Trophoblast cell (in vitro differentiated cells and primary cell): ENCODE measurements at places on chromosomes 7 and 10.

DNA sequence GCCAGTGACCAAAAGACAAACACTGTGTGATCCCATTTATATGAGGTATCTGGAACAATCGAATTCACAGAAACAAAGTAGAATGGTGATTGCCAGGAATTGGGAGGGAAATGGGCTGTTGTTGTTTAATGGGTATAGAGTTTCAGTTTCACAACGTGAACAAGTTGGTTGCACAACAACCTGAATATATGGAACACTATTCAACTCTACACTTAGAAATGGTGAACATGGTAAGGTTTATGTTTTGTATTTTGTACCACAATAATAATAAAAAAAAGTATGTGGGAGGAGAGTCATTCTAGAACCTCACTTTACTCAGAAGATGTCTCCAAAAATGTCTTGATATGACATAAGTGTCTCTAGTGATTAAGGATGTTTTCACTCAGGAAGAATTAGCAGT lies 85.2 kb upstream of the SGCE start:
- DNase-seq = no peak

DNA sequence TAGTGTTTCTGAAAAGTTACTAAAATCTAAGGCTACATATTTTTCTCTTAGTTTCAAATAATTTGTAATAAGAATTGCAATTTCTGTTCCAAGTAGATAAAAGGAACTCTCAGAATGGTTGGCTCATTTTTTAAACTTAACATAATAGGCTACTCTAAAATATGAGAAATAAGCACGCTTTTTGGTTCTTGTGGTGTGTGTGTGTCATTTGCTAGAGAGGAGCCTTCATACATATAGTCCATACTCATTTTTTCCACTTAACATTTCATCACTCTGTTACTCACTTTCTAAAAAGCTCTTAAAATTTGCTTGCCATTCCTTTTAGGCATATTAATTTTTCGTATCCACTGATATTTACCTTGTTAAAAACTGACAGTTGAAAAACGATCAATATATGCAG lies 74.0 kb upstream of the VWDE start:
- no peak for DNase-seq

DNA sequence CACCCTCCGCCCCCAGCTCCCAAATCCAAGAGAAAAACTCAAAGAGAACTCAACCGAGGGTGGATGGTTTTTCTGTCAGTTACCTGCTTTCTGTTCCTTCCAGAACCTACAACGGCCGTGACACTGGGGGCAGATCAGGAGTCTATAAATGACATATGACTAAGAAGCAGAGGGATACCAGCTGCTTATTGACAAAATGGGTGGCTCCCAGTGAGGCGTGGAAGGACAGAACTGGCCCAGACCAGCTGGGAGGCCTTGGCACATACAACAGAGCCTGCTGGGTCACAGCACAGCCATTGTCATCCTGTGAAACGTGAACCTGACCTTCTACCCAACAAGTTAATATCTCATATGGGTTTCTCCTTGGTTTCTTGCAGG lies 84.3 kb upstream of the ADRB1 start:
- DNase-seq = no peak

DNA sequence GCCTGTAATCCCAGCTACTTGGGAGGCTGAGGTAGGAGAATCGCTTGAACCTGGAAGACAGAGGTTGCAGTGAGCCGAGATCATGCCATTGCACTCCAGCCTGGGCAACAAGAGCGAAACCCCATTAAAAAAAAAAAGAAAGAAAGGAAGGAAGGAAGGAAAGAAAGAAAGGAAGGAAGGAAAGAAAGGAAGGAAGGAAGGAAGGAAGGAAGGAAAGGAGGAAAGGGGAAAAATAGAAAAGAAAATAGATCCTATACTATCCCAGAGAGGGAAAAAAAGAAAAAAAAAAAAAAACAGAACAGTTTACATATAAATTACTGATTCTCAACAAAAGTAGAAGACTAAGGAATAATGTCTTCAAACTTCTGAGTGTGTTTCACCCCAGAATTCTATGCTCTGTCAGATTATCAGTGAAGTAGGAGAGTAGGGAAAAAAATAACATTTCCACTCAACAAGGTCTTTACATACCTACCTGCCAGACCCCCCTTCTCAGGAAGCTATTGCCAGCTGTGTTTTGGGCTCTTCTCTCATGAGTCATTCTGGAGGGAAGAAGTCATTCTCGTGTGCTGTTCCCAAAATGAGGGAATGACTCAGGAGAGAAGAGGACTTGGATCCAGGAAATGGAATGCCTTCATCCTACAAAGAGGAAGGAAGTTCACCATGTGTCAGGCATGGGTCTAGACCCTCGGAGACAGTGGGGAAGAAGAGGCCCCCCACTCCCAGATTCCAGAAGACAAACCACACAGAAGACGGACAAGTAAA lies 20.9 kb downstream of the RGS10 start:
- peak; percentile 64 for DNase-seq

GRCh38 chr10:60203993-60204618 lies 185.6 kb downstream of the ANK3 start:
- DNase-seq = peak; percentile 73

DNA sequence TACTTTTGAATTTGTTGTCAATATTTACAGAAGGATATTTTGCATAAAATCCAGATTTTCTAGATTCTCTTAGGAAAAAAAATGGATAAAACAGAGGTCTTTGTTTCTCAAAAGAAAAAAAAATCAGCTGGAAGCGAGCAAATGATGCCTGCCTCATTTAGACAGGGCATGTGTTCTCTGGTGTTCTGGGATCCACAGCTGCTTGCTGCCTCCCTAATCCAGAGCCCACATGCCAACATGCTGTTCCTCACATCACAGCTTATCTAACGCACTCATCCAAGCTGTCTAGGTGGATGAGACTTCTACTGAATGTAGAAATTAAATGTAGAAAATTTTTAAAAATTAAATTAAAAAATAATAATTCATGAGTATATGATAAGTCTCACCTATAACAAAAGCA lies 630.1 kb downstream of the SORCS1 start:
- DNase-seq = no peak

GRCh38 chr7:122544463-122544862 lies 154.5 kb downstream of the RNF133 start:
- no peak for DNase-seq

- DNase-seq = no peak
Observed at GRCh38 chr7:156511426-156511825, 129.1 kb upstream of the RNF32 start.

DNA sequence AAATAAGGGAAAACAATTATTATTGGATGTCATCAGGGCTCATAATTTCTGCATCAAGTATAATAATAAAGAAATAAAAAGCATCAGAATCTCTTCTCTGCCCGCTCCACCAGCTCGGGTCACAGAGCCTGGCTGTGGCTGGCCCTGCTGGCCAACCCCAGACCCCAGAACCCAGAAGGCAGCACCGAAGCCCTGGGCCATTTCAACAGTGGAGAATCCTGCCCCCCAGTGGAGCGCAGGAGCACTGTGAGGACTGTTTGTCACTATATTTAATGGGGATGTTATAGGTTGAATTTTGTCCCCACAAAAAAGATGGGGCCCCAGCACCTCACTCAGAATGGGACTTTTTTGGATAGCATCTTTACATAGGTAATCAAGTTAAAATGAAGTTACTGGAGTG lies 27.3 kb downstream of the DENND11 start:
- no peak for DNase-seq

DNA sequence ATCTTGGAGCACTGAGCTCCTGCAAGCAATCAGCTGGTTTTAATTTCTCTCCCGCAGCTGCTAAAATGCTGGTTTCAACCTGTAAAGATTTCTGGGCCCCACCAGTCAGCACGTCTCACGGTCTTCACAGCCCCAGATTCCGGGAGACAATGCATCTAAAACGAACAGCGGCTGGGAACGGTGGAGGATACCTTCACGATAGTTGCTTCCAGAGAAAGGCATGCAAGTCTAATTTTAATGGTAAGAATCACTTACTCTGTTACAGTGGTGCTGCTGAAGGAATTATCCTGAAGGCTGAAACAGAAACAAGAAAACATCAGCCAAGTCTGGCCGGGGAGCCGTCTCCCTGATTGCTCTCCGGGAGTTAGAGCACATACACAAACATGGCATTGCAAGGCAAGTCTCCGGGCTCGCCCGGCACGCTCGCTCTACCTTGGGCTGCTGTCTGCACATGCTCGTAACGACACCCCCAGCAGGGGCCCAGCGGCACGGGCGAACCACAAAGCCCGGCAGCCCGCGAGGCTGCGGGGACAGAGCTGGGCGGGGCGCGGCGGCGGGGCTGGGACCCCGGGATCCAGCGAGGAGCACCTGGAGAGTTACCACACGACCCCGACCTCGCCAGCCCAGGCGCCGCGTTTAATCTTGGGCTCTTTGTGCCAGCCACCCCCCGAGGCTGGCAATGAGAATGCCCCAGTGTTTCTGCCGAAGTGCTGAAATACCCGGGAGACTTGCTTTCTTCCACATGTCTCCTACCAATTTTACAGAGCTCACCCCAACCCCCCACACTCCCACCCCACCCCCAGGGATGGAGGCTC lies at the start of gene FAM13C:
Gene FAM13C, minus strand, starts transcription at position 406 of the 815 bp plus-strand sequence. Its CDS starts 89 bp downstream, at position 317.
- DNase-seq = peak; percentile 59

- DNase-seq = no peak
Observed at GRCh38 chr10:50832171-50832751, 53.2 kb downstream of the A1CF start.

GRCh38 chr10:32077896-32078485 lies 21.8 kb upstream of the KIF5B start:
- DNase-seq = peak; percentile 72

DNA sequence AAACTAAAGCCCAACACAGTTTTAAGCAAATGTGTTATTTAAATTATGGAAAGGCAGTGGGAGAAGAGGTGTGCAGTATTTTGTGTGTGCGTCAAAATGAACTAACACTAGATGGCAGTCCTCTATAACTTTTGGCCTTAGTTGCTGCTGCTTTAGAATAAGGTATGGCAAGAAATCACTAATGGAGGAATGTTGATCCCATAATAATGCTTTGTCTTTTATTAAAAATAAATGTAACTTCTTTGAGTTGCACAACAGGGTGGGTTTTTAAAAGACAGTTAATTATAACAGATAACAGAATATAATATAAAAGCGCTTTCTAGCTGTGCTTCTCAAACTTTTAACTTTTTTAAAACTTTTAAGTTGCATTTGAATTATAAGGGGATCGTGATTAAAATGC lies 56.4 kb downstream of the BBS9 start:
- DNase-seq = peak; percentile 73

- no peak for DNase-seq
Observed at GRCh38 chr10:27947540-27947939, 51.3 kb downstream of the ODAD2 start.

DNA sequence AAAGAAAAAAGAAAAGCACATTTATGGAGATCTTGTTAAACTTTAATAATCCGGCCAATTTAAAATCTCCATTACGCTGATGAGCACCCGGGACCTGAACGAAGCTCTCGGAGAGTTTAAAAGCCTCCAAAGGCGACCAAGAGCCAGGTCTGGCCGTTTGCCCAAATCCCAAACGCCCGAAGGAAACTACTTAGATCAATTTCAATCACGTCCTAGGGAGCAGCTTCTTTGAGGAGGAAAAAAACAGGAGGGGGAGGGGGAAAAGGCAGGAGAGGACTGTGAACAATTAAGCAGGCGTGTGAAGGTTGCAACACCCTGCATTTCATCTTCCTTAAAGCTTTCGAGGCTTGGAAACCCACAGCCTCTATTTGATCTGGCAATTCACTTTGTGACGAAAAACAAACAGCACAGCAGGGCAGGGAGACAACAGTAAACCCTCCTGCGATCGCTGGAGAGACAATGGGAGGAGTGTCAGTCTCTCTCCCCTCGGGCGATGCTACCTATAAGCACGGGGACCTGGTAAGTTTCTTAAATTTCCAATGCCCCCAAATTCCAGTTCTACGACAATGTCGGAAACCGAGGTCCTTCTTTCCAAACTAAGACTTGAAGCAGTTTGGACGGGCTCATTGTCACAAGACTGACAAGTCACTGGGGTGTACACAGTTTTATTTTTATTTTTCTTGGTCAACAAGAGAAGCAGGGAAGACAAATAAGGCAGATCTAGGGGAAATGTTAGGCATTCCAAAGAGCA lies 1.2 kb downstream of the KLF6 start:
- DNase-seq = peak; percentile 79

DNA sequence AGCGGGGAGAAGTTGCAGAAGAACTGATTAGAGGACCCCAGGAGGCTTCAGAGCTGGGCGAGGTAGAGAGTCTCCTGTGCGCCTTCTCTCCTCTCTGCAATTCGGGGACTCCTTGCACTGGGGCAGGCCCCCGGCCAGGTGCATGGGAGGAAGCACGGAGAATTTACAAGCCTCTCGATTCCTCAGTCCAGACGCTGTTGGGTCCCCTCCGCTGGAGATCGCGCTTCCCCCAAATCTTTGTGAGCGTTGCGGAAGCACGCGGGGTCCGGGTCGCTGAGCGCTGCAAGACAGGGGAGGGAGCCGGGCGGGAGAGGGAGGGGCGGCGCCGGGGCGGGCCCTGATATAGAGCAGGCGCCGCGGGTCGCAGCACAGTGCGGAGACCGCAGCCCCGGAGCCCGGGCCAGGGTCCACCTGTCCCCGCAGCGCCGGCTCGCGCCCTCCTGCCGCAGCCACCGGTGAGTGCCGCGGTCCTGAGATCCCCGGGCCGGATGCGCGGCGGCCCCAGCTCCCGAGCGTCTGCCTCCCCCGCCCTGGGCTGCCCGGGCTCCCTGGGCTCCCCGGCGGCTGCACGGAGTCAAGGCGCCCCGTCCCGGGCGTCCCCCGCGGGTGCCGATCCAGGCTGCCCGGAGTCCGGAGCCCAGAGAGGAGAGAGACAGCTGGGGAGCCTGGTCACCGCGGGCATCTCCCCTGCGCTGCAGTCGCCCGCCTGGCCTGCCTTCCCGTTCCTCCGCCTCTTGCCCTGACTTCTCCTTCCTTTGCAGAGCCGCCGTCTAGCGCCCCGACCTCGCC lies at the start of gene PLAU:
Gene PLAU, plus strand, starts transcription at position 369 of the 789 bp plus-strand sequence. CDS start 424 bp downstream, outside the sequence.
- no peak for DNase-seq
